MCF 10A (cell line): ENCODE measurements at places on chromosomes 13 and 19.

DNA sequence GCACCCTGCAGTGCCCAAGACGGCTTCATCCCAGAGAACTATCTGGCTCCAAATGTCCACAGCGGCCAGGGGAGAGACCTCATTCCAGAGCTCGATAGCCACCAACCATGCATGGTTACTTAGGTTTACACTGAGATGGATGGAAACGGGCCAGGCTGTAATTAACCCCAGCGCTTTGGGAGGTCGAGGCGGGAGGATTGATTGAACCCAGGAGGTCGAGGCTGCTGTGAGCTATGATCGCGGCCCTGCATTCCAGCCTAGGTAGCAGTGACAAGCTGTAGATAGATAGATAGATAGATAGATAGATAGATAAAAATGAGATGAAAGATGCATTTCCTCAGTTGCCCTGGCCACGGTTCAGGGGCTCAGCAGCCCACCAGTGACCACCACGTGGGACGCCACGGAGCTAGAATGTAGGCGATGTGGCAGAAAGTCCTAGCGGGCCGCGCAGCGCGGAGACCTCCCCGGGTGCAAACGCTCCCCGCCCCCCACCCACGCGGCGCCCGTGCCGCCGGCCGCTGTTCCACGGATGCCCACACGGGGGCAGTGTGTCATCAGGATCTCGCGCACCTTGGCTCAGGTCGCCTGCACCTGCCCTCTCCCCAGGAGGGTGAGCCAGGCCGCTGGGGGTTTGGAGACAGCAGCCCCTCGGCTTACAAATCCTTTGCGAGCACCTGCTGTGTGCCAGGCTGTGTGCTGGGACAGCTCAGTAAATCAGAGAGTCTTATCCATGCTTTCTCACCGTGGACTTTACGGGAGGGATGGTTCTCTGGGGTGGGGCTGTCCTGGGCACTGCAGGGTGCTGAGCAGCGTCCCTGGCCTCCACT lies 13.5 kb upstream of the TLE5 start:
- DNase-seq = peak; percentile 56

- no peak for DNase-seq
Measured at GRCh38 chr19:50944795-50945194, 8.0 kb downstream of the KLK5 start.

DNA sequence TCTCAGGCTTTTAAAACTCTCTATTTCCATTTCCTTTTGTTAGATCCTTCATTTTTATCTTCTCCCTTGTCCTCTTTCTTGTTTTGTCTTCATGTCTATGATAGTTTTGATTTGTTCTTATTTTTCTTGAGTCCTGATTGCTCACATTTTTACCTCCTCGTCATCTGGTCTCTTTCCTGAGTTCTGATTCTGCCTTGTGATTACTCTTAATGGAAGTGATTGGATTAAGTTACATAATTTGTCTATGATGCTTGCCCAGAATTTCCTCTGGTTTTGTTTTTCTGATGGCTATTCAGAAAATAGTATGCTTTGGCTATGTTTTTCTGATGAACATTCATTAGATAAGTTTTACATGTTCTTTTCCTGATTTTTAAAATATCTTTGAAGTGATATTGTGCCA lies 102.6 kb downstream of the DNAJC3 start:
- DNase-seq = no peak

DNA sequence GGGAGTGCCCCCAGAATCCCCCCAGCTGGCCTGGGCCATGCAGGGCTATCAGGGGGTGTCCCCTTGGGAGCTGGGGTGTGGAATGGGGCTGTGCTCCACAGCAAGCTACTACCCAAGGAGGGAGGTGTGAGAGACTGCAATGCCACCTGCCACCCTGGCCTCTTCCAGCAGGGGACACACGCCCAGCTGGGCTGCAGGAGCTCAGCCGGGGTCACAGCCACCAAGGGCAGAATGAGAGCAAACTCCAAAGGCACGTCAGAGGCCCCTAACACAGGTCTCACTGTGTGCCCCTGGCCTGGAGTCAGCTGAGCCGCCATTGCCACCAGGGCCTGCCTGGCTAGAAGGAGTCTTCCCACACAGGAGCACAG lies 55.5 kb downstream of the MLLT1 start:
- no peak for DNase-seq

DNA sequence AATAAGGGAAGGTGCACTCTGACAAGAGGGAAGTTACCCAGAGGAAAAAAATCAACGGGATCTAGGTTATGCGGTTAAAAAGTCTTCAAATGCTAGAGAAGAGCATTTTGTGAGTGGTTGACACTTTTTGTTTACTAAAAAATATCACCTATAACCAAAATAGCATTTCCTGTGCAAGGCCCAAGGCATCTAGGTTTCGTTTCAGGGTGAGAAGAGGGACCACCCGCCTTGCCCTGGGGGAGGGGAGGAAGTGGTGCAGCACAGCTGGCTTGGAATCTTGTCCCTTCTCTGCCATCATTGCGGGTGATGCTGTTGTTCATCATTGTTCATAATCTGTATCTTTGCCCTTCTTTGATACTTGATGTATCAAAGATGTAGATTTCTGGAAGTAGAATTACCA lies 80.6 kb downstream of the NUFIP1 start:
- DNase-seq = no peak

GRCh38 chr13:25753976-25754375 lies 297.8 kb downstream of the SHISA2 start:
- no peak for DNase-seq

DNA sequence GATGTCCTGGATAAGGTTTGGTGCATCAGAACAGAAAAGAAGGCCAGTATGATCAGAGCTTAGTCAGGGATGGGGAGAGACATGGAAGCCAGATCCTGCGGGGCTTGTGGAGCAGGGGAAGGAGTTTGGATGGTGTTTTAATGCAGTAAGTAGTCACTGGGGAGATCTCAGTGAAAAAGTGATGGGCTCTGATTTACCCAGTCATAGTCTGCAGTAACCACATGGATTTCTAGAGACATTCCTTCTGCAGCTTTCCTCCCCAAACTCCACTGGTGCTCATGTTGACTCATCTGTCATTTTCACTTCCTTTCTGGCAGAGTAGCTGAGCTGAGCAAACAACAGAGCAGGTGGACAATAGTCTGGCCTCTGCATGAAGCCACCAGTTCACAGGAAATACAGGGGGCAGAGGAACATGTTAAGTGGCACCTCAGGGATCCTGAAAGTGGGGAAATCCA lies 144.1 kb downstream of the DPF1 start:
- peak; percentile 72 for DNase-seq

DNA sequence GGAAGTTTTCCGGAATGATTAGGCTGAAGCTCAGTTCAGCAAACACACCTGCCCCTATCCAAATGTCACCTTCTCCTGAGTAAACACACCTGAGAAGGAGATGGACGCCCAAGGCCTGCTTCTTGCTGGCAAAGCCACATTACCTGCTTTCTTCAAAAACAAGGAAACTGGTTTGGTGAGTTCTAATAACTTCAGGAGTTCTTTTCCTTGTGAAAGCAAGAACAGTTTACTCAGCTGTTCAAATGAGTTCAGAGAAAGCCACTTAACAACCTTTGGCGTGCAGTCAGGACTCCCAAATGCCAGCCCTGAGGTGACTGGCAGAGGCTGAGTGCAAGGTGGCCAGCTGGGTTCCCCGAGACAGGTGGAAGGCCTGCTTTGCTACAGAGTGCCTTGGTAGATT lies 160.5 kb downstream of the STK24 start:
- no peak for DNase-seq

DNA sequence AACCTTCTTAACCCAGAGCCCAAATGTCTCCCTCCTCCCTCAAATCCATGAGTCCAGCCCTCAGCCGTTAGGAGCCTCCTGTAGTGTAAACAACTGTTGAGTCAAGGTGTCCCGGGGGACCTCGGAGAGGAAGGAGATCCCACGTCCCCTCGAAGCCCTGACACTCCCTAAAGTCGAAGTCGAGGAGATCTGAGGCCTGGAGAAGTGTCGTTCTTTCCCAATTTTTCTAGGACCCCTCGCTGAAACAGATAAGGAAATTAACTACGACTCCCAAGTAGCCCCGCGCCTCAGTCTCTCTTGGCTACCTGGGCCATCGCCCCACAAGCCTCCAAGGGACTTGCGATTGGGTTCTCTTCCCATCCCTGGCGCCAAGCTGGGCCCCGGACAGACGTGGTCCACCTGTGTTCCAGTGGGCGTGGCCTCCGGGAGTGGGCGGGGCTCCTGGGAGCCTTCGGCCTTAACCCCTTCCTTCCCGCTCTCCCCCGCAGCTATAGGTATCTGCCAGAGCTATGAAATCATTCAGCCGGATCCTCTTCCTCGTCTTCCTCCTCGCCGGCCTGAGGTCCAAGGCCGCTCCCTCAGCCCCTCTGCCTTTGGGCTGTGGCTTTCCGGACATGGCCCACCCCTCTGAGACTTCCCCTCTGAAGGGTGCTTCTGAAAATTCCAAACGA lies 869 bp downstream of the GFY start:
- DNase-seq = no peak

- DNase-seq = no peak
Measured at GRCh38 chr13:110475117-110475516, 86.4 kb downstream of the RAB20 start.
